GM04504 (cell line): ENCODE measurements at places on chromosomes 11 and 22.

DNA sequence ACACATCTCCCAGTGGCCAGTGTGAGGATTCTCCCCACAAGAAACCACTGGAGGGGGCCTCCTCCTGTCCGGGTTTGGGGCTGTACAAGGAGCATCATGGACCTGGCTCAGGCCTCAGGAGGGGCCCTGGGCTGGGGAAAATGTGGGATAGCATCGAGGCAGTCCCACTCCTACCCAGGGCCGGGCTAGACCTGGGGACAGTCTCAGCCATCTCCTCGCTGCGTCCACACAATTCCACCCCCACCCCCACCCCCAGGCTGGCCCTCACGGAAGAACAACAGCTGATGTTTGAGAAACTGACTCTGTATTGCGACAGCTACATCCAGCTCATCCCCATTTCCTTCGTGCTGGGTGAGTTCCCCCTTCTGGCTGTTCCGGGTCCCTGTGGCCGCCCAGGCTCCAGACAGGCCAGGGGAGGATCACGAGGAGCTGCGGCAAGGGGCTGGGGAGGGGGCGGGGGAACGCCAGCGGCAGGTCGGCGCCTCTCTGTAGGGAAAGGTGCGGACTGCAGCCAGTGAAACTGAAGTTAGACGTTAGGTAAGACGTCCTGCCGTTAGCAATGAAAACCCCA is 4.8 kb downstream of the BEST1 start:
- DNase-seq: no peak

DNA sequence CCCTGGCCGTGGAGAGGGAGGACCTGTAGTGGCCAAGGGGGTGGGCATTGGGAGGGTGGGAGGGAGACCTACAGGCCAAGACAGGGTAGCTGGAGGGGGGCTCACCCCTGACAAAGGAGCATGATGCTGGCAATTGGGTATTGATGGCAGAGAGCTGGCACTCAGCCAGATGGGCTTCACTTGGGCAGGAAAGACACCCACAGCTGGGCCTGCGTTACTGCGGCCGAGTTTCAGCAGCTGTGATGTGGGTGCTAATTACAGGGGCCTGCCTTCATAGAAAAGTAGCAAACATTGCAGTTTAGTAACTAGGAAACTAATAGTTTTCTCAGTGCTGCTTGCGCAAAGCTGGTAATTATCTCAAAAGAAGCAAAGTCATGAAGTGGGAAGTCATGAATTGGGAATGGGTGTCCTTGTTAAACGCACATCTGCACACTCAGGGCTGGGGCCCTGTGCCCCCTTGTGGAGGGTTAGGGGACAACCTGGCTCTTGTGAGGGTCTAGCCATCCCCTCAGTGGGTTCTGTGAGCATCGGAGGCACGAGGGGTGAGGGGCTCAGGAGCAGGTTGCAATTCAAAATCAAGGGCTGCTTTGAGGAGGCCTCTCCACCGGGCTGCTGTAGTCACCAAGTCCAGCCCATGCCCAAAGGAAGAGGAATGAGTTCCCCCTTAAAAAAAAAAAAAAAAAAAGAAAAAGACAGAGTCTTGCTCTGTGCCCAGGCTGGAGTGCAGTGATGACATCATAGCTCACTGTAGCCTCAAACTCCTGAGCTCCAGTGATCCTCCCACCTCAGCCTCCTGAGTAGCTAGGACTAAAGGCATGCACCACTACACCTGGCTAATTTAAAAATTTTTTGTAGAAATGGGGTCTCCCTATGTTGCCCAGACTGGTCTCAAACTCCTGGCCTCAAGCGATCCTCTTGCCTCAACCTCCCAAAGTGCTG is 24.4 kb upstream of the TXNRD2 start:
- DNase-seq: no peak

DNA sequence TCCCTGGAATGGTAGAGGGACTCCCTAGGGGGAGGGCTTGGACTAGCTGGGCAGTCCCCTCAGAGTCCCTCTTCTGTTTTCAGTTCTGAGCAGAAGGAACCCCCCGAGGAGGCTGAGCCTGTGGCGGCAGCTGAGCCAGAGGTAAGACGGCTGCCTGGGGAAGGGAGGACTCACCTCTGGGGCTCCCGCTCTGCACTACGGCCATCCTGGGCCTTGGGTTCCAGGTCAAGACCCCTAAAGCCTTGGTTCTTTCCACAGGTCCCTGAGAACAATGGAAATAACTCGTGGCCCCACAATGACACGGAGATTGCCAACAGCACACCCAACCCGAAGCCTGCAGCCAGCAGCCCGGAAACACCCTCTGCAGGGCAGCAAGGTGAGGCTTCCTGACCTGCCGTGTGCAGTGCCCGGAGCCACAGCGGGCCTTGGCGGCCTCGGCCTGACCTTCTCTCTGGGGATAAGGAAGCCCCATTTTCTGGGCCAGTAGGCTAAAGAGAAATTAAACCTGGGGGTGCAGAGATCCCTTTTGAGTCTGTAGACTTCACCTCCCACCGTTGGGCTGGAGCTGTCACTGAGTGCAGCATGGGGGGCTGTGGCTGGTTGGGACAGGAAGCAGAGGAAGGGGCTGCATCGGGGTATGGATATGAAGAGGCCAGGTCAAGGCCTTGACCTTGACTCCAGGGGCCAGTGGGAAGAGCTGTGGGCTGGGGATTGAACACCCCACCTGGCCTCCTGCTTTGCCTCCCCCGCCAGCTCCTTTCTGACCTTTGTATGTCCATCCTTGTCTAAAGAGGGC is 15.0 kb downstream of the INCENP start:
- no peak for DNase-seq

GRCh38 chr11:30488304-30488998 is 97.7 kb downstream of the MPPED2 start:
- no peak for DNase-seq

DNA sequence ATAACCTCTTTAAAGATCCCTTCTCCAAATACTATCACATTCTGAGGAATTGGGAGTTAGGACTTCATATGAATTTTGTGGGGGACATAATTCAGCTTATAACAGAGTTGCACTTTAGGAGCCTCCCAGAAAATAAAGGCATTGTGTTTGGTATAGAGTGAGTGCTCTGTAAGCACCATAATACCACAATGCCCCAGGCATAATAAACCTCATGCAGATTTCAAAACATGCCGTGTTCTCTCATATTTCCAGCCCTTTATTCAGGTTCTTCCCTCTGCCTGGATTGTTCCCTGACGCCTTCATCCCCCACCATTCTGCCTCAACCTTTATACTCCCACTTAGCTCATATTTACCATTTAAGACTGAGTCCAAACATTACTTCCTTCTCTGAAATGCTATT is 398.8 kb upstream of the FAT3 start:
- no peak for DNase-seq

GRCh38 chr11:47800759-47801158 is 33.6 kb upstream of the FNBP4 start:
- no peak for DNase-seq

DNA sequence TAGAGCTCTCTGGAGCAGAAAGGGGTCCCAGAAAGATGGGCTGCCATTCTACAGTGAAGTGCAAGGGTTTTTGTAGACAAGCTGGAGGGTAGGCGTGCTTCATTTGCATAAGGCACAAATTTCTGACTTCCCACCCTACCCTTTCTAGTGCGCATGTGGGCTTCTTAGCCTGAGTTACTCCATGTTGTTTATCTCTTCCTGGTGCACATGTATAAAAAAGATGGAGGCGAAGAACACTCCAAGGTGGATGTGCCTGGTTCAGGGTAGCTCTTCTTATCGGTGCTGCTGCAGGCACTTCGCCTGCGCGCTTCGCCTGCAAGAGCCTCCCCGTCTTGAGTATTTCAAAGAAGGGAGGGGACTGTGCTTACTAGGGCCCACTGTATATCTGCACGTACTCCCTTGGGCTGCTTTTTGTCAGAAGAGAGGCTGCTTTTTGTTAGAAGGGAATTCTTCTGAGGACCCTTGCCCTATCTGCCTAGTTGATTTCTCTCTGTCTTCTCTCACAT is 1047.3 kb upstream of the CNTN5 start:
- no peak for DNase-seq

GRCh38 chr11:129223260-129223659 is 31.1 kb upstream of the ARHGAP32 start:
- DNase-seq: no peak

- DNase-seq: no peak
Measured at GRCh38 chr11:128532572-128533091, 54.7 kb downstream of the ETS1 start.

GRCh38 chr11:103699216-103699615 is 337.2 kb upstream of the DDI1 start:
- no peak for DNase-seq

GRCh38 chr11:47099214-47099917 is 77.3 kb downstream of the ARFGAP2 start:
- DNase-seq: no peak

- DNase-seq: no peak
Measured at GRCh38 chr22:25621986-25622385, 57.5 kb downstream of the GRK3 start.

DNA sequence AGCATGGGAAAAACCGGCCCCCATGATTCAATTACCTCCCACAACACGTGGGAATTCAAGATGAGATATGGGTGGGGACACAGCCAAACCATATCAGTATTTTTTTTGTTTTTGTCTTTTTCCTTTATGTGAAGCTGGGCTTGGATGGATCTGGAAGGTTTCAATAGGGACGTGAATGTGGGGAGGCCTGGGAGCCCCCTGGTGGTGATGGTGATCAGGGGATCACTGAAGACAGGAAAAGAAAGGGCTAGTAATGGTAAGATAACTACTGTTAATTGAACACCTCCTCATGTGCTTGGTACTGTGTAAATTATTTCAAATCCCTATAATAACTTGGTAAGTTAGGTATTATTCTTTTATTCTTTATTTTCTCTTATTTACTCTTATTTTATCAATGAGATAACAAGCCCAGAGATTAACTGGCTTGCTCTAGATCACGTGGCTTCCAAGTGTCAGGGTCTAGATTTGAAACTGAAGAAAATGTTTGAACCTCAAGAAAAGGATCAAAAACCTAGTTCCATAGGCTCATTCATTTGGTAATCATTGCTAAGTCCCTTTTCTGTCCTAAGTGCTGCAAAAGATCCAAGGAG is 364.2 kb downstream of the TENM4 start:
- DNase-seq: peak; percentile 20

GRCh38 chr22:50112151-50113118 is 22.6 kb downstream of the MOV10L1 start:
- DNase-seq: no peak

- DNase-seq: peak; percentile 42
Measured at GRCh38 chr11:12526789-12527188, 147.4 kb upstream of the TEAD1 start.

DNA sequence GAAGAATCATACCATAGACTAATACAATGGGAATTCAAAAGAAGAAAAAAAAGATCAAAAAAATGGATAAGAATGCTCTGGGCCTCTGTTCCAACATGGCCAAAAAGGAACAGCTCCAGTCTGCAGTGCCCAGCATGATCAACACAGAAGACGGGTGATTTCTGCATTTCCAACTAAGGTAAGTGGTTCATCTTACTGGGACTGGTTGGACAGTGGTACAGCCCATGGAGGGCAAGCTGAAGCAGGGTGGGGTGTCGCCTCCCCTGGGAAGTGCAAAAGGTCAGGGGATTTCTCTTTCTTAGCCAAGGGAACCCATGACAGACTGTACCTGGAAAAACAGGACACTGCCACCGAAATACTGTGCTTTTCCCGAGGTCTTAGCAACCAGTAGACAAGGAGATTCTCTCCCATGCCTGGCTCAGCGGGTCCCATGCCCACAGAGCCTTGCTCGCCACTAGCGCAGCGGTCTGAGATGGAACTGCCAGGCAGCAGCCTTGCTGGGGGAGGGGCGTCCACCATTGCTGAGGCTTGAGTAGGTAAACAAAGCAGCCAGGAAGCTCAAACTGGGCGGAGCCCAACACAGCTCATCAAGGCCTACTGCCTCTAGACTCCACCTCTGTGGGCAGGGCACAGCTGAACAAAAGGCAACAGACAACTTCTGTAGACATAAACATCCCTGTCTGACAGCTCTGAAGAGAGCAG is 428.4 kb downstream of the MN1 start:
- DNase-seq: no peak

DNA sequence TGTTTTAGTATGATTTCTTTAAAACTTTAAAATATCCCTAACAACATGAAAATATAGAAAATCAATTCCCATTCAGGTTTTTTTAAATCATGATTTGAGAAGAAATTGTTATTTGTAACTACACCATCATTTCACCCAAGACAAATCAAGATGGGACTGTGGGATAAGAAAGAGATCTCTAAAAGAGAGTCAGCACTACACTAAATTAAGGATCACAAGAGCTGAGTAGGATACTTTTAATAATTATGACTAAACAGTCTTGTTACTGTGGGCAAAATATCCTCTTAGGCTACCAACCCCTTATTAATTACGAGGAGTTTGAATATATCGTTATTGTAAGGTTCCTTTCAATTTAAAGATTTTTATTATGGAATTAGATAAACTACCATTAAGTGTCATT is 3.0 kb downstream of the GAS2 start:
- no peak for DNase-seq

- no peak for DNase-seq
Measured at GRCh38 chr11:10477690-10478046, 22.6 kb downstream of the AMPD3 start.

DNA sequence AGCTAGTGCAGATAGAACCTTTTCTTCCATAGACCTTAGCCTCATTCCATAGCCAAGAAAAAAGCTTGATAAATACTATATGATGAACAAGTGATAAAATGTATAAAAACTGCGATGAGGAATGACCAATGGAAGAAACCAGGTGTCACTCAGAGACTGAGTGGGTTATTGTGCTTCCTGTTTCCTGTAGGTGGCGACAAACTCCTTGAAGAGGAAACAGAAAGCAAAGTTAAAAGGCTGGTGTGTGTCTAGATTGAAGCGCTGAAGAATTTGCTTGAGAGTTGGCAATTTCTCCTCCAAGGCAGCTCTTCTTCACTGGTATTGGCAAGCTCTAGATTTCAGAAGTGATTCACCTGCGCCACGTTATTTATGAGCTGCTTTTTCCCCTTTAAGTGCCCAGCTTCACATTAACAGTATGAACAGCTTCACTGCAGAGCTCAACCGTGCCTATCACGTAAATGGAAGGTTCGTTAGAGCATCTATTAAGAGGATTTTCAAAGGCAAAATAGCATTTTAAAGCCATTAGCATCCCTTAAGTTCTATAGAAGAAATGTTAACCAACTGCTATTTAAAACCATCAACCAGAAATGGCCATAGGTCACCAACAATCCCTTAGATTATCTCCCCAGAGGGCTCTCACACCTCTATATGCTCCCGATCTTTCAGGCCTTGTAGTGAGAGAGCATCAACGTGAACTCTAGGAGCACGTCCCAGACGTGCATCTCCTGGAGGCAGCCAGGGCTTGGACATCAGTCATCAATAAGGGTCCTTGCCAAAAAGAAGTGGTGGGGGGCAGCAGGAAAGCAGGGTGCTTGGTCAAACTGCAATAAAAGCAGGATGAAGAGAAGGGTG is 179.4 kb downstream of the CADM1 start:
- DNase-seq: peak; percentile 3

GRCh38 chr11:62865635-62866034 is 15.1 kb upstream of the SLC3A2 start:
- peak; percentile 44 for DNase-seq

GRCh38 chr11:103924166-103925013 is 112.0 kb upstream of the DDI1 start:
- no peak for DNase-seq

- no peak for DNase-seq
Measured at GRCh38 chr11:121494355-121495099, 41.8 kb upstream of the SORL1-AS1 start.
